Neural crest cell (in vitro differentiated cells): ENCODE measurements at places on chromosomes 2 and 18. TPM values are rescaled to one million over a fixed set of nuclear protein-coding genes. Genes with fewer than 3 reads are reported as not detected.

DNA sequence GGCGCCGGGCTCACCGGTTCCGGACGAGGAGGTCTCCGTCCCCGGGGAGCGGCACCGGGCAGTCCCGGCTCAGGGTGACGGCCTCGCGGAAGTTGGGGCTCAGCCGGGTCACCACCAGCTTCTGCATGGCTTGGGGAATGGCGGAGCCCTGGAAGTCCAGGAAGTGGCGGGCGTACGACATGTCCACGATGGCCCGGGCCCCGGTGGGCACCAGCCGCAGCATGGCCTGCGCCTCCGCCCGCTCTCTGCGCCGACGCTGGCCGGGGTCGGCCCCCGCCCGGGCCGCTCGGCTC, 157 bp downstream of the PTGR3 start:
- DNase-seq = peak; percentile 31

DNA sequence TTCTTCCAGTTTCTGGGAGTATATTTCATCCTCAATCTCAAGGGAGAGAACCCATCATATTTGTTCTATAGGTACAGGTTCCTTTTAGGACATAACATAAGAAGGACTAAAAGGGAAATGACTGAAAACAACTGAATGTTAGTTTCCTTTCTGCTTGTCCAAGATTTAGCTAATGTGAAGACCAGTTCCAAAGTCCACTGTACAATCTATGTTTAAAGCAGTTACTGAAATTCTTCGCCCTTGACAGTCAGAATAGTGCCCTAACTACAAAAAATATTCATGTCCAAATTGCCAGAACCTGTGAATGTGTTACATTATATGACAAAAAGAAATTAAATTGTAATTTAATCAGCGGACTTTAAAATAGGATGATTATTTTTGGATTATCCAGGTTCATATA, 466.3 kb upstream of the SETBP1 start:
- DNase-seq = no peak

- DNase-seq = no peak
Measured at GRCh38 chr2:223007531-223007930, 44.5 kb upstream of the KCNE4 start.

The ABCG8 gene
- not detected in 2 replicates for total RNA-seq

DNA sequence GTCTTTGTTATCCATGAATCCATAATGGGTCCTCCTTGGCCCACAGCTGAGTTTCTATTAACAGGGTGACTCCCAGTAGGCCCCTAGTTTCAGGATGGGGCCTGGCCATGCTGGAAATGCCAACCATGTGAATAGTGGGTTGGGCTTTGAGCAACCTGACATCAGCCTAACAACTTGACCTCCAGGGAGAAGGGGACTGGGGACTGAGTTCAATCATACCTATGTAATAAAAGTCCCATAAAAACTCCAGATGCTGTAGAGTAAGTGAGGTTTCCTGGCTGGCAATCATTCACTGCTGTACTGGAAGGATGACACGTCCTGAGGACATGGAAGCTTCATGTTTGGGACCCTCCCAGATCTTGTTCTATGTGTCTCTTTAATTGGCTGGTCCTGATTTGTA, 7.9 kb downstream of the REV1 start:
- DNase-seq = no peak

DNA sequence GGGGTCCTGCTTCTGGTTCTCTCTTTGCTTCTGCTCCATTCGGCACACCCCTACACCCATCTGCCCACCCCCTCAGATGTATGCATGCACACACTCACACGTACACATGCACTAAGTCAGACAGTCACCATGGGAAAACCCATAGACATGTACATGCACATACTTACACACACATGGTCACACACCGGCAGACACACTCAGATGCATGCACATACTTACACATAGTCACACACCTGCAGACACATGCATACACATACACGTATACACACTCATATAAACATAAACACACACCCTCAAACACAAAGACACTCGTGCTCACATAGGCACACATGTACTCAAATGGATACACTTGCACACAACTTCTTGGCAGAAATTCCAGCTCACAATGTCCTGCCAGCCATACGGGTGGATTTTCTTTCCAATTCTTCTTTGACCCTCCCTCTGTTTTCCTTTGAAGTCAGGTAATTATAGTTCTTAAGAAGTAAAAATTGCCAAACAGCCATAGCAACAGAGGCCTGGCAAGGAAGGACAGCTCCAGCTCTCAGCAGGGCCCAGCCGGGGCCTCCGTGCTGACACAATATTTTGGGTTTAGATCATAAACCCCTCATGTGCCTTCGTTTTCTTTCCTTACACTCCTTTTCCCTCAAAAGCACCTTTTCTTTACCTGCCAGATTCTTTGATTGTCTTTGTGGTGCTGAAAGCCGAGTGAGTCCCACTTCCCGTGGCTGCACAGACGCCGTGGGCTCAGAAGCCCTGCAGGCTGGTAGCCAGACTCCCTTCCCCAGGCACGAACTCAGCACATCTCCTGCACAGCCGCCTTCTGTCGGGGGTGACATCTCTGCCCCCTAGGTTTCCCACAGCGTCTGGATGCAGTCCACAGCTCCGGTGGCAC, 195.7 kb downstream of the ARL4C start:
- DNase-seq = no peak

GRCh38 chr18:9684881-9685614, 23.1 kb upstream of the RAB31 start:
- DNase-seq = no peak

The HNRNPLL gene
- total RNA-seq = 79.9 and 80.8 TPM in 2 replicates

The PTH2R gene
- total RNA-seq = not detected in 2 replicates

DNA sequence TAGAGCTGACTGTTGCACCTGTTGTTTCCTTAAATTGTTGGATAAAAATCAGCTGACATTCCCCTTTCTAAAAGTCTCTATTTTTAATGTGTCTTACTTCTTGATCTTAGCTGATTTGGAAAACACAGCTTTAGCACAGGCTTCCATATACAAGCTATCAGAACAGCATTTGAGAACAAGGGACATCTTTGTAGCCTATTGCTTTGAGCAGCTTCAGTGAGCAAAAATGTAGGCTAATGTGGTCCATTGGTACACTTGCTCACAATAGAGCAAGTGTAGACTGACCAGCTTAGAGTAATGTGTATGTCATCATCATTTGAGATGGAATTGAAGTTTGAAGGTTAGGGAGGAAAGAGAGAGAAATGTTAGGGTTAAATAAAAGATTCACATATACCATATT, 7.0 kb downstream of the INPP1 start:
- no peak for DNase-seq
